ENCODE measurements at places on chromosomes 1 and 21.

- no peak for DNase-seq
Measured at GRCh38 chr1:32619701-32620485, 30.5 kb downstream of the ZBTB8OS start.

- DNase-seq: no peak
Measured at GRCh38 chr1:107789817-107790524, 175.0 kb downstream of the VAV3 start.

DNA sequence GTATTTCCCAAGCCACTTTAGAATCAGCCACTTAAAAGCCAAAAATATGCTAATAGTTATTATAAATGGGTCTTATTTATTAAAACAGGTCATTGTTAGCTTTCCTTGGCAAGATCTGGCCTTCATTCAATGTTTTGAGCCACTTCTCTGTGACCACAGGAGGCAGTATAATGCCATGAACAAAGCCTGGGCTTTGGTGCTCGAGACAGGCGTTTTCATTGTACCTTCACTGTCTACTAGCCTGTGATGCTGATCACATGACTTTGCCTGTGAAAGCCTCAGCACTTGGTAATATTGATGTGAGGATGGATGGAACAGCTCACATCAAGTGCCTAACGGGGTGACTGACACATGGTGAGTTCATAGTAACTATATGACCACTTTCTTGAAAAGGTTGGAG lies 217.0 kb downstream of the RWDD3 start:
- DNase-seq: no peak

DNA sequence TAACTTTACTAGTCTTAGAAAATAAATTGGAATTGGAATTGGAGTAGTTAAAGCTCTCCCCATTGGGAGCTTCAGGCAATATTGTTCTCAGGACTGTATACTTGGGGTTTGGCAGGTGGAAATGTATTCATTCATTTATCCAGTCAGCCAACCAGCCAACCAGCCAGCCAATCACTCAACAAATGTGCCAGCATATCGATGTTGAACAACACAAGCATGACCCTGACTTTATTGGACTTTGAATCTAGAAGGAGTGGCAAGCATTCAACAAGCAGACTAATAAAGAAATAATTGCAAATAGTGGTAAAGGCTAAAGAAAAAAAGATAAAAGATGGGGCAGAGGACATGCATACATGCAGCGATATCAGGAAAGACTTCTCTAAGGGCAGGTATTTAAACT lies 55.5 kb upstream of the ZC3H11B start:
- DNase-seq: no peak

DNA sequence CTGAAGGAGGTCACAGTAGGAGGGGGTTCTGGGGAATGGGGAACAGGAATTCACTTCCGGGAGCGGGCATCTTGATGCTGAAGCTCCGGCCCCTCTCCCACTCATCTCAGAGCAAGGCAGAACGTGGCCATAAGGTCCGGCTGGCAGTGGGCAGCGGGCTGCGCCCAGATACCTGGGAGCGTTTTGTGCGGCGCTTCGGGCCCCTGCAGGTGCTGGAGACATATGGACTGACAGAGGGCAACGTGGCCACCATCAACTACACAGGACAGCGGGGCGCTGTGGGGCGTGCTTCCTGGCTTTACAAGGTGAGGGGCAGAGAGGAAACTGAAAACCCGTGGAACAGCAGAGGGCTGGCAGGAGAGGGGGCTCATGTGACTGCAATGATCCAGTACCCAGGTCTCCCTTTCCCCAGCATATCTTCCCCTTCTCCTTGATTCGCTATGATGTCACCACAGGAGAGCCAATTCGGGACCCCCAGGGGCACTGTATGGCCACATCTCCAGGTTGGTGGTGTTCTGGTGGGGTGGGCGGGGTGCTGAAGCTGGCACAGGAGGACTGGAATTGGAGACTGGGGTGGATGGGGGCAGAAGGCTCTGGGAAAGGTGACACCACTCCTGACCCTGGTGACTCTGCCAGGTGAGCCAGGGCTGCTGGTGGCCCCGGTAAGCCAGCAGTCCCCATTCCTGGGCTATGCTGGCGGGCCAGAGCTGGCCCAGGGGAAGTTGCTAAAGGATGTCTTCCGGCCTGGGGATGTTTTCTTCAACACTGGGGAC lies 3.0 kb downstream of the SLC27A3 start:
- DNase-seq: no peak

GRCh38 chr21:45855248-45855811 lies 126.2 kb upstream of the COL6A1 start:
- no peak for DNase-seq

DNA sequence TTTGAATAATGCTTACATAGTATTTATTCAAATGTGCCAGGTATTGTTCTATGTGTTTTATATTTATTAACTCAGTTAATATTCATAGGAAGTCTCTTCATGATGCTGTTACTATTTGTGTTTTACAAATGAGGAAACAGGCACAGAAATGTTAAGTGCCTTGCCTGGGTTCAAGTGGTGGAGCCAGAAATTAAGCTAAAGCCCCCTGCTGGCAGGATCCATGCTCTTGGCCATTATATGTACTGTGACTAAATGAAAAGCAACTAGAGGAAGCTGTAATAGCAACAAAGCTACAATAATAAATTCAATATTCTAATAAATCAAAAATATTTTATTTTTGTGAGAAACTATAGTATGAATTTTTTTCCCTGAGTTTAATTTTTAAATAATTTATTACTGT lies 30.0 kb downstream of the IARS2 start:
- no peak for DNase-seq

- DNase-seq: no peak
Measured at GRCh38 chr1:153957744-153958110, 685 bp downstream of the CRTC2 start.

DNA sequence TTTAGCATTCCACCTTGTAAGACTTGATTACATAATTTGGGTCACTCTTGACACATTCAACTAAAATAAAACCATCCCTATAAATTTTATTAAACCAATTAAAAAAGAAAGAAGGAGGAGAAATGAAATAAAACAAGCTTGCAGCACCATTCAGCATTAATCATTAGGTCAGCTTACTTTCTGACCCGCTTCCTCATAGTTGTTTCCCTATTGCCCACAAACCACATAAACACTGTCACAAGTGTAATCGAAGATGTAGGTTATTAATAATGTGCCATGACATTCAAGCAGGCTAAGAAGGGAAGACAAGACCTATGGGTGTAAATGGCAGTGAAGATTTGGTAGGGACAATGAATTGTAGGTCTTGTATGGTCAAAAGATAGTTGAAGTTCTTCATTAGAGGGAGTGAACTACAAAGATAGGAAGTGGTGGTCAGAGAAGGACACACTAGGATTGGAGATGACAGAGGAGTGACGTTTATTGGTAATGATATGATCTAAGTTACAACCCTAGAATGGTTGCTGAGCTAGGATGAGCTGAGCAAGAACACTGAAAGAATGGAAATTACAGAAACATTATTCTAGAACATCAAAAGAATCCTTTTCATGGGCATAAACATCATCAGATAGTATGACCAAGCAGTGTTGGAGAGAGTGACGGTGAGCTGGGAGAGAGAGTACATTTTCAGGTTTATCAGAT lies 231.5 kb downstream of the KCNT2 start:
- no peak for DNase-seq

- no peak for DNase-seq
Measured at GRCh38 chr1:2334883-2335534, 56.3 kb downstream of the MORN1 start.

GRCh38 chr1:200969726-200970561 lies 53.6 kb downstream of the KIF21B start:
- no peak for DNase-seq

DNA sequence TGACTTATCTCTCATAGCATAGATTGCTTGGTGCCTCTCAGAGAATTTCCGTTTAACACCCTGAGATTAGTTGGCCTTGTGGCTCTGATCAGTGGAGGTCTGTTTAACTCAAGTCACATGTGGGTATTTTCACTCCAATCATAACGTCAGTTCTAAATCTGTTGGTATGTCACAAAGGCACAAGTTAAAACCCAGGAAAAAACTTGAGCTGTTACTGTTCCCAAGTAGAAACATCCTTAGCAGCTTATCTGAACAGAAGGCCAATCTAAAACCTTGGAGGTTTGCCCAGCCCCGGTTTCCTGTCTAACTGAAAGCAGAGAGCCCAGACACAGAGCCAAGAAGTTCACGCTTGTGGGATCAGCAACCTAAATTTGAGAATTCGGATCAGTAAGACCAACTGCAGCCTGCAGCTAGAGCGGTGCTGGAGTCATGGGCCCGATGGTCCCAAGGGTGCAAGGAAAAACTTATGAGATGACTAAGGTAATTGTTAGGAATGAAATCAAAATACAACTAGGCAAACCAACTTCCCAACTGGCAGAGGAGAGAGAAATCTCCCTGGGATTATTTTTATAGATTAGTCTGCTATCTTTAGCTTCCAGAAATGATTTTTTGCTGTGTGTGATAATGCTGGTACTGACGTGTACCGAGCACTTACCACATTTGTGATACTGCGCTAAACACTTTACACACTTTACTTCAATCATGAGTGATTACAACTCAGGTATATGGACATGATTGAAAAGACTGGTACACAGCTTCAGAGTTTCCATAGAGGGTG lies 90.2 kb upstream of the C1orf21 start:
- DNase-seq: no peak

DNA sequence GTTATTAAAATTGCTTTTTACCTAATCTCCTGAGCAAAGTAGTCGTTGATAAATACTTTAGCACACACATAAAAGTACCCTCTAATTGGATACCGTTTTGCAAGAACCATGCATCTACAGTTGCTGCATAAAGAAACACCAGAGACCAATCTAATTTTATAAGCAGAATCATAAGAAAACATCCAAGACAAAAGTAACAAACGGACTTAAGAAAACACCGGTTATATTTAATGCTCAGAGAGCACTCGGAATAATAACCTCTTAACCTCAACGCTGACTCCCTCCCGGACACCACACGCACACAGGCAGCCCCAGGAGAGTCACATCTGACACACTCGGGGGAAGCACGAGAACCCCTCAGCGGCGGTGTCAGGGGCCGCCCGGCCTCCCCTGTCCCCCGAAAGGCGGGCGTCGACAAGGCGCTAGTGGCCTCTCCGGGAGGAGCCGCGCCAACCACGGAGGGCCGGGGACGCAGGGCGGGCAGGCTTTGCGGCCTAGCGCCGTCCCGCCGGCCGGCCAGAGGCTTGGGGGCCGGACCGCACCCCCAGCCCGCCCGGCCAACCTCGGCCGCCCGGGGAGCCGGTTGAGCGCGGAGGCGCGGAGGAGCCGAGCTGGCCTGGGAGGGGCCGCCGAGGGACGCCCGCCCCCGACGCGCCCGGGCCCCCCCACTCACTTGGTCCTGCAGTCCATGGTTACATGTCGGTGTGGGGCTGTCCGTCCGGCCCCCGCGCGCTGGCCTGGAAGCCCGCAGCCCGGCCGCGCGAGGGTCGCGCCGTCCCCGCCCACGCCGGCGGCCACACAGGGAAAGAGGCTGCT lies 606 bp downstream of the DENND1B start:
- DNase-seq: peak; percentile 28

DNA sequence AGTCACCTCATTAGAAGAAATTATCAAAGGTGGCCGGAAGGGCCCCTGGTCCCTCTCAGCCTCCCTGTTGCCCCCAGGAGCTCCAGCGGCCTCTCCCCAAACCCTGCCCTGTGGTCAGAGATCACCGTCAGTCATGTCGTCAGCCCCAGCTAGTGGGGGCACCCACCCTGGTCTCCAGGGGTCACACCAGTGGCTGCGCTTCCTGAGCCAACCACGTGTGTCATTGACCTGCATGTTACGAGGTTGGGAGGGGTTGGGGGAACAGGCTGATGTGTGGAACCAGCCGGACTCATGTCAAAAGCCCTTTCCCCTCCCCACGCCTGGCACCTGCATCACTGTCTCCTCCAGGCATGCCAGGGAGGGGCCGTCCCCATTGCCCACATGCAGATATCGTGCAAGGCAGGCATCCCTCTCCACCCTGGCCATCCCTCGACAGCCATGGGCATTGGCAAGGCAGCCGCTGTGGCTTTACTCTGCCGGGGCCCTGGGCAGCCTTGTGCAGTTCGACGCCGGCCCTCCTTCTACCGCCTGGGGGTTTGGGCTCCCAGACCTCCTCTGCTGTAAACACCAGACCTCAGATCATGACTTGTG lies 128.7 kb downstream of the CRYAA start:
- no peak for DNase-seq

All from HTR-8/SVneo (cell line).